Effector memory CD8-positive, alpha-beta T cell (primary cell): ENCODE measurements at places on chromosomes 1 and 21.
A peak's percentile ranks its signal among the peaks of the same experiment; 100 is the strongest.

- DNase-seq, result no peak
Measured at GRCh38 chr1:13587256-13588030, 3.8 kb downstream of the PDPN start.

GRCh38 chr1:193069748-193070385, 10.5 kb downstream of the RO60 start:
- DNase-seq, result no peak

DNA sequence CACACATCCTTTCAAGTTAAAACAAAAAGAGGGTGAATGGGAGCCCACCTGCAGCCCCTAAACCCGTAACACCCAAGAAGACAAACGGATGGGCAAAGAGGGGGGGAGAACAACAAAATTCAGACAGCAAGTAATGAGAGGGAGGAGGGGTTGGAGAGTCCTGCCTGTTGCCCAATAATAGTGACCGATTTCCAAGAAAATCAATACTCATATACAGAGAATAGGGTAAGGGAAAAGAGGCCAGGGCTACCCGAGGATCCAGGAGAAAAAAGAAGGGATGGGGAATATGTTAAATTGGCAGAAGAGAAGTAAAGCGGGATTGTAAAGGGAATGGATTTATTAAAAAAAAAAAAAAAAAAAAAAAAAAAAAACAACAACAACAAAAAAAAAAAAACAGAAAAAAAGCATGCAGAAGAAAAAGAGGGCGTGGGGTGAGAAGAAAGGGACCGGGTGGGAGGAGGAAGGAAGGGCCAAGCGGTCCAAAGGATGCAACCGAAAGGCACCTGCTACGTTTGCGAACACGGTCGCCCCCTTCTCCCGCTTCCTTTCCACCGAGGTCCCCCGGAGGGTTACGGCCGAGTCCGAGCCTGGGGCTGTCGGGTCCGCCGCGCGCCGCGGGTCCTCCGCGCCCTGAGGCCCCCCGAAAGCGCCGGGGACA, 930 bp downstream of the SLC30A10 start:
- DNase-seq, result no peak

GRCh38 chr1:160432371-160432786, 32.0 kb downstream of the VANGL2 start:
- DNase-seq, result no peak

- no peak for DNase-seq
Measured at GRCh38 chr1:211613108-211613947, 34.4 kb upstream of the SLC30A1 start.

- no peak for DNase-seq
Measured at GRCh38 chr1:217924924-217925323, 293.8 kb downstream of the SPATA17 start.

GRCh38 chr1:197892684-197893083, 9.7 kb upstream of the C1orf53 start:
- DNase-seq, result no peak

DNA sequence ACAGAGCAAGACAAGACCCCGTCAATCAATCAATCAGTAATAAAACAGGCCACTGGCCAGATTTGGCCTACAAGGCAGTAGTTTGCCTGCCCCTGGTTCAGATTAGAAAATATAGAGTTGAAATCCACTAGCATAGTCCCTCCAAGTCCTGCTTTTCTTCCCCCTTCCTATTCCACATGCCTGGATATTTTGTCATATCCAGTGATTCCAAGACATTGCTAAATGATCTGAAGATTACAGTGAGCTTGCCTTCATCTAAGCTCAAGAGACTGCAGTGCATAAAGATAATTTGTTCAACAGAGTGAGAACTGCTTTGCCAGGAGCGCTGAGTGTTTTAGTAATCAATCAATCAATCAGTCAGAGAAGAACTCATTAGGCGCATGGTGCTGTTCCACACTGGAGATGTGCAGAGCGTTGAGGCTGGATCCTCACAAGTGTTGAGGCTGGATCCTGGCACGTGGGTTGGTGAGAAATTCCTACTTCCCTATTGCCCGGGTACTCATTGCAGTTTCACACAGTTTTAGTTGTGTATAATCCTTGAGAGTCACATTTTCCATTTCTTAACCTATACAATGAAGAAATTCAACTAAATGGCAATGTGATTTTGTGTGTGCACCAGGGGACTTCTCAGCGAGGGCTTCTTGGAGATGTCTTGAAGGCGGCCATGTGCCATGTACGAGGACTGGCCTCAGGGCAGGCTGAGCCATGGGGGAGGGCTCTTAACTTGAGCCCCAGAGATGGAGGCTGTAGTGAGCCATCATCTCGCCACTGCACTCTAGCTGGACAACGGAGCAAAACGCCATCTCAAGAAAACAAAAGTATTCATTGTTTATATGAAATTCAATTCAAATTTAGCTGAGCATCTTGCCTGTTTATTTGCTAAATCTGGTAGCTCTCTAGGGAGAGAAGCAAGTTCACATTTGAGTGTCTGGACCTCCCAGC, 76.3 kb downstream of the TOMM20 start:
- DNase-seq, result no peak

DNA sequence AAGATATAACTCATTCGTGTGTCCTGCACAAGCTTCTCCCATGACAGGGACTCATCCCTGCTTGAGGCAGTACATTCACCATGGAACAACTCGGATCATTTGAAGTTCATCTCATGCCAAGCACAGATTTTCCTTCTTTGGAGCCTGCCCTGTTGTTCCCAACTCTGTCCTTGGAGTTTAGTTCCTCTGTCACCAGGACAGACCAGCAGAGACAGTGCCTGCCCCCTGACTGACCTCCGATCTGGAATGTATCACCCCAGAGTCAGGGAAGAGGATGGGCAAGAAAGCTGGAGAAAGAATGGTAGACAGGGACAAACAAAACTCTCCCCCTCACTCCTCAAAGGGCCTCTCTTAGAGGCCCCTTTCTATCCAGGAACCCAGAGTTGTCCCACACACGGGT, 5.0 kb downstream of the SHISAL2A start:
- no peak for DNase-seq

DNA sequence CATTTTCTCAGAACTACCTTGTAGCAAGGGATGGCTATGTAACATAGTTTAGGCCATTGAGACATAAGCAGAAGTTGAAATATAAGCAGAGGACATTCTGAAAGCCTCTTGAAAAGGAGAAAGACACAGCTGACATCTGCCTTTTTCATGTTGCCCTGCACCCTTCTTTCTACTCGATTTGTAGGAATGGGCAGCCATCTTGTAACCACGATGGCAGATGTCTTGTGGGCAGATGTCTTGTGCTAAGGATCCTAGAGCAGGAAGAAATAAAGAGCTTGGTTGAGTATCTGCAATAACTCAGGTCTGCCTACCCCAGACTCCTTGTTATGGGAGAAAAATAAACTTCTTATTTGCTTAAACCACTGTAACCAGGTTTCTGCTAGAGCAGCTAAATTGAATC, 351.0 kb downstream of the PDE4B start:
- no peak for DNase-seq

DNA sequence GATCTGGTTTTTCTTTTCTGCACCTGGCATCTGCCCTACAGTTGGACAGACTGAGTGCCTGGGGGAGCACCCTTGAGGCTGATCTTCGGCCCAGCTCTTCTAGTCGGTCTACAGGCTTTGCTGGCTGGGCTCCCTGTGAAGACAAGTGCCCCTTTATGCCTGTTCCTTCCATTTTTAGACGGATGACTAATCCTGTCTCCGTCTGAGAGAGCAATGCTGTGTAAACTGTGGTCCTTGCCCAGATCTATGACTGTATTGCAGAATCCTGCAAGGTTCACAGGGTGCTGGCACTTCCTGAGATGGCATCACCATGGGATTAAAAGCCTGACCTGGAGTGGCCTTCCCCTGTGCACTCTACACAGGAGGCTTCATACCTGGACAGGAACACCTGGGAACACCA, 47.6 kb upstream of the SAMD13 start:
- DNase-seq, result no peak

- DNase-seq, result no peak
Measured at GRCh38 chr1:8389958-8390535, 72.1 kb downstream of the SLC45A1 start.

DNA sequence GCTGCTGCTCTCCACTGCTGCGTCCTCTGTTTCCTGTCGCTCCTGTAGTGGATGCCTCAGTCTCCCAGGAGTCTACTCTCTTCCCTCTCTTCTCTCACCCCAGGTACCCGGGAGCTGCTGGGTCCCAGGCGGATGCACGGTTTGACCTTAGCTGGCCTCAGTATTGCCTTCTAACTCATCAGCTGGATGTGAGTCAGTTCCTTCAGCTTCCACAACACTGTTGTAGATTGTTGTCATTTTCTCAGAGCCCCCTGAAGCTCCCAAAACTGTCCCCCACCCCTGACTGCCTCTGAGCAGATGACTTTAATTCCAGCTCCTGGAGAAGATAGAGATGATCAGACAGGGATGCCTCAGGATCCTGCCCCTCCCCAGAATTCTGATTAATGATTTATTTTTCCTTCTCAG, 7.2 kb downstream of the CNIH3 start:
- no peak for DNase-seq

- peak; percentile 61 for DNase-seq
Measured at GRCh38 chr1:19074361-19074901, 118.0 kb upstream of the IFFO2 start.
